KG1 (cell line): ENCODE measurements at places on chromosomes 16 and 17.
A peak's percentile ranks its signal among the peaks of the same experiment; 100 is the strongest.

DNA sequence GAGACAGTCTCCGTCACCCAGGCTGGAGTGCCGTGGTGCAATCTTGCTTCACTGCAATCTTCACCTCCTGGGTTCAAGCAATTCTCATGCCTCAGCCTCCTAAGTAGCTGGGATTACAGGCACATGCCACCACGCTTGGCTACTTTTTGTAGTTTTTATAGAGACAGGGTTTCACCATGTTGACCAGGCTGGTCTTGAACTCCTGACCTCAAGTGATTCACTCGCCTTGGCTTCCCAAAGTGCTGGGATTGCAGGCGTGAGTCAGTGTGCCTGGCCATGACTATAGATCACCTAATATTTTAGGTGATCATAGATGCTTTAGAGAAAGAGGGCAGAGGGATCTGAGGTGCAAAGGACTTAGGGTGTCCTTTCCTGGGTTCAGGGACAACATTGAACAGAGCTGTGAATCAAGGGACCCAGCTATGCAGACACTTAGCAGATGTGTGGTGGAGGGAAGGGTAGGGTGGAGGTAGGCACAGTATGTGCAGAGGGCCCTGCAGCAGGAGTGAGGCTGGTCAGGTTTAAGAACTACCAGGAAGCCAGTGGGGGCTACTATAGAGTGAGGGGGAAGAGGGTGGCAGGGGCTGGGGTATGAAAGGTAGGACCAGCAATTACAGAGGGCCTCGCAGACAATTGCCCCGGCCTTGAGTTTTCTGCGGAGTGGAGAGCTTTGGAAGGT is 116.5 kb downstream of the CMIP start:
- DNase-seq = no peak

GRCh38 chr17:28773736-28774135 is 29.9 kb downstream of the TRAF4 start:
- DNase-seq = no peak

DNA sequence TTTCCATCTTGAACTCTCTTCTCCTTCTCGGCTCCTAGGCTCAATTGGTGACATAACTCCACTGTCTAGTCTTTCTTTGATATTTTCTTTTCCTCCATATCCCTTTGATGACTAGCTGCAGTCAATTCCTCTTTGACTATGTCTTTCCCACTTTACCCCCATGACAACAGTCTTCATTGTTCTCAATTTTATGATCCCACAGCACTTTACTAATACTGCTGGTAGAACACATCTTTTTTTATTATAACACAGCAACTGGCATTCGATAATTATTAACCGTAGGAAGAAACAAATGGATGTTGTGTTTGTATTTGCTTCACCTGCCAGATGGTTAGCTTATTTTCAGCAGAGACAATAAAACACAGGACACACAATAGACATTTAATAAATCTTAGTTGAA is 1.3 kb downstream of the KRTAP3-3 start:
- no peak for DNase-seq

- DNase-seq = no peak
Measured at GRCh38 chr16:89178453-89179147, 7.1 kb downstream of the CDH15 start.

GRCh38 chr17:39738983-39739884 is 1.5 kb downstream of the GRB7 start:
- DNase-seq = no peak

GRCh38 chr17:43030137-43030767 is 5.2 kb downstream of the RND2 start:
- no peak for DNase-seq

GRCh38 chr17:51941272-51941671 is 217.2 kb downstream of the CA10 start:
- no peak for DNase-seq

GRCh38 chr17:7295230-7296180 is 1.1 kb upstream of the YBX2 start:
- no peak for DNase-seq

- DNase-seq = peak; percentile 77
Measured at GRCh38 chr16:3059041-3059722, 6.3 kb upstream of the IL32 start.

GRCh38 chr17:79478051-79478461 is 132.8 kb downstream of the RBFOX3 start:
- no peak for DNase-seq

DNA sequence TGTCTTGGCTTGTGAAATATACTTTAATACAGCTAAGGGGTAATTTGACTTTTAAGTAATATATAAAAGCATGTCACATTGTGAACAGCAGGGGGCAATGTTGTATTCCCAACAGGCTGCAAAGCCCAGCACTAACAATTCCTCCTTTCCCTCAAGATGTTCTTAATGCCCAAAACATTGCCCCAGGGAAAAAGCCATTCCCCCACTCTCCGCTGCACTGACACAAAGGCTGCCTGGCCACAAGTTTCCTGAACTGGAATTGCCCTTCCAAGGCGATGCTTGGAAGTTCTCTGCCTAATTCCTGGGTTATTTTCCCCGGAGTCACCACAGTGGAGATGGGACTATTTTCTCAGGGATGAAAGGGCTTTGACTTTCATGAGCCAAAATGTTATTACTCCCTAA is 27.2 kb downstream of the CLEC16A start:
- DNase-seq = peak; percentile 44

DNA sequence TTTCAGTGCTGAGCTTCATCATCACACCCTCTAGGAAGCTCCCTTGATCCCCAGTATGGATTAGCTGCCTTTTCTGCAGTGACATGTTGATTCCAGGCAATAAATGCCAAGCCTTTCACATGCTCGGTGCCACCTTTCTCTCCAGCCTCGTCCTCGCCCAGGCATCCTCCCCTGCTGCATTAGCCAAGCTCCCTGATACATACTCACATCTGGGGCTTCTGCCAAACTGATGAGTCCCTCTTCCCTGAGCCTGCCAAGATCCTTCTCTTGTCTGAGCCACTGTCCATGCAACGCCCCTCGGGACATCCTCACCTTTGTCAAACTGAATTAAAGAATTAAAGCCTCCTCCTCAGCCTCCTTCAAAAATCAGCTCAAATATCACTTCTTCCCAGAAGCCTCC is 538.5 kb upstream of the CDH11 start:
- DNase-seq = no peak

- no peak for DNase-seq
Measured at GRCh38 chr16:24745791-24746190, 16.3 kb downstream of the TNRC6A start.

DNA sequence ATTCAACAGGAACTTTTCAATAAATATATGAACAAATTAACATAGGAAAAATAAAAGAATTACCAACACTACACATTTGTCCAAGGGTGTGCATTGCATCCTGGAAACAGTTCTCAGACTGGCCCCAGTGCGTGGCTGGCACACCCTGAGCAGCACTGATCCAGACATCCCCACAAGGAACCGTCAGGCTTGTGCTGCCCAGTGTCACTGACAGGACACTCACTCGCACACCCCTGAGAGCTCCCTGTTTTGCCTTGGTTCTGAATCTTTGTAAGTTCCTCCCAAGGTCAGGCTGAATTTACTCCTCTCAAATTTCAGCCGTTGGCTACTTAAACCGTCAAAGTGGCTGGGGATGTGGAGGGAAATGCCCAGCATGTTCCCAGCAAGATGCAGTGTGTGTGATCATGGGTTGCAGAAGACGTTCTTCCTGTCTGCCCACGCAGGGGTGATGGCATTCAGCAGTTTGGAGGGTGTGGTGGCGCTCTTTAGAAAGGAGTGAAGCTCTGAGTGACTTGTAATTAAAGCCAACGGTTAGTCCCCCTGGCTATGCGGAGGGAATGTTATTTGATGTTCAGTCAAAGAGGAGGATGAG is 1.7 kb downstream of the MT2A start:
- no peak for DNase-seq
